ENCODE measurements at places on chromosomes 5 and 9. TPM values are rescaled to one million over a fixed set of nuclear protein-coding genes. Genes with fewer than 3 reads are reported as not detected.

- no peaks in the 10 kb centered on the region for H3K36me3 ChIP-seq
- no peak for DNase-seq
- H3K4me1 ChIP-seq: no peaks in the 10 kb centered on the region
- H3K4me3 ChIP-seq: no peak overlapping the region
- no peaks in the 10 kb centered on the region for H3K27me3 ChIP-seq
These were observed 234.4 kb upstream of the GRAMD2B start for GRCh38 chr5:126188804-126189203.

- H3K4me1 ChIP-seq: peaks cover 3% of the 10 kb centered on the region
- H3K4me3 ChIP-seq: no peak overlapping the region
- no peaks in the 10 kb centered on the region for H3K27me3 ChIP-seq
- no peak for DNase-seq
- no peak overlapping the region for H3K27ac ChIP-seq
These were observed 58.0 kb downstream of the LOX start for GRCh38 chr5:122019919-122020590.

DNA sequence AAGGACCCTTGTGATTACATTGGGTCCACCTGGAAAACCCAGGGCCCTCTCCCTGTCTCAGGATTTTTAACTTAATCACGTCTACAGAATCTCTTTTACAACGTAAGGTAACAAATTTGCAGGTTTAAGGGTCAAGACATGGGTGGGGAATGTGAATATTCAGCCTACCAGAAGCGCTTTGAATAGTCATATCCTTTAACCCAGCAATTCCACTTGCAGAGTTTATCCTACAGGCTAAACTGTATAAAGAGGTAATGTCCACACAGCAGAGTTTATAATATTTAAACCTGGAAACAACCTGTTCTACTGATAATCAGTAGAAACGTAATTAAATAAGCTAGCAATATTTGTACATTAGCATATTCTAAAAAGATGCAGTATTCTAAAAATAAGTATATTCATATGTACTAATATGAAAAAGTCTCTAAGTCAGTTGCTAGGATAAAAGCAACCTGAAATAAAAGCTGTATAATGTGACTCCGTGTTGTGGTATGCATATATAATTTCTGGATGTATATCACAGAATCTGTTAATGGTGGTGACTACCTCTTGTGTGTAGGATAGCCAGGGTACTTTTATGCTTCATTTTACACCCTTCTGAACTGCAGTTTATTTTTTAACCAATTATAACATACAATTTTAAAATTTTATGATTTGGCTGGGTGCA, 14.1 kb upstream of the NIPAL4 start:
- H3K27ac ChIP-seq: no peak overlapping the region
- no peak overlapping the region for H3K4me3 ChIP-seq
- DNase-seq: no peak
- peaks cover 5% of the 10 kb centered on the region for H3K4me1 ChIP-seq
- H3K36me3 ChIP-seq: no peaks in the 10 kb centered on the region

The ANKRD33B gene
- total RNA-seq: 5.3 TPM

DNA sequence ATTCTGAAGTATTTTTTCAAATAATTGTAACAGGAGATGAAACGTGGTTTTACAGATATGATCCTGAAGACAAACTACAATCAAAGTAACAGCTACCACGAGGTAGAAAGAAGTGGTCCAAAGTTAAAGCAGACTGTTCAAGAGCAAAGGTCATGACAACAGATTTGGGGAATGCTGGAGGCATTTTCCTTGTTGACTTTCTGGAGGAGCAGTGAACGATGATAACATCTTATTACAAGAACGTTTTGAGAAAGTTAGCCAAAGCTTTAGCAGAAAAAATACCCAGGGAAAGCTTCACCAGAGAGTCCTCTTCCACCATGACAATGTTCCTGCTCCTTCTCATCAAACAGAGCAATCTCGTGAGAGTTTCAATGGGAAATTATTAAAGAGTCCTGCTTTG, 145.4 kb upstream of the NREP start:
- H3K4me3 ChIP-seq: no peak overlapping the region
- H3K4me1 ChIP-seq: no peaks in the 10 kb centered on the region
- no peaks in the 10 kb centered on the region for H3K27me3 ChIP-seq
- H3K27ac ChIP-seq: no peak overlapping the region
- DNase-seq: no peak
- H3K36me3 ChIP-seq: no peaks in the 10 kb centered on the region

- H3K27ac ChIP-seq: no peak overlapping the region
- no peaks in the 10 kb centered on the region for H3K4me1 ChIP-seq
- no peak for DNase-seq
- no peaks in the 10 kb centered on the region for H3K36me3 ChIP-seq
These were observed 363.9 kb upstream of the MEF2C start for GRCh38 chr5:89246864-89247263.

- DNase-seq: no peak
- no peak overlapping the region for H3K27ac ChIP-seq
- H3K36me3 ChIP-seq: peaks cover 8% of the 10 kb centered on the region
- no peak overlapping the region for H3K4me3 ChIP-seq
- no peaks in the 10 kb centered on the region for H3K27me3 ChIP-seq
These were observed 37.5 kb downstream of the RBM27 start for GRCh38 chr5:146240951-146241350.

The SPTAN1 gene
- total RNA-seq: 734 TPM

DNA sequence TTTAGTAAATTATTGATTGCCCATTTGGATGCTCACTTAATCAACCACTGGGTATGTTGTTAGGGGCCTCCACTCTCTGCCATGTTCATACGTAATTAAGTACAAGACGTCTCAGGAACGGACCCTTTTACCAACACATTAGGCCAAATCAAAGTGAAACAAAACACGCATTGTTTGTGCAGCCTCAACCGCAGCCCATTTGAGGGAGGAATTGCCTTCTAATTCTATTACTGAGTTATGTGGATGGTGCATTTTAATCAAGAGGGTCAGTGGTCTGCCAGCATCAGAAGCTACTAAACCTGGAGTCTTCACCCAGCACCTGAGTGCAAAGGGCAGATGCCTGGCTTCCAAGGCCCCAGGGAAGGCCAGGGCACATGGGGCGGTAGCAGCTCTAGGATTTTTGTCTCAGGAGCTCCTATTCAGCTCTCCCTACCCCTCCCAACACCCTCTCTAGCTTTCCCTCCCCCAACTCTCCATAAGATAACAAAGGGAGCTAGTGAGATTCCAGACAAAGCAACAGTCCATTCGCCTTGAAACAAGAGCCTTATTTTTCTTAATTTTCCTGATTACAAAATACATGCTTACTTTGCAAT, 7.9 kb upstream of the MED27 start:
- no peak overlapping the region for H3K27ac ChIP-seq
- H3K27me3 ChIP-seq: peaks cover 41% of the 10 kb centered on the region
- DNase-seq: no peak
- no peaks in the 10 kb centered on the region for H3K36me3 ChIP-seq
- no peaks in the 10 kb centered on the region for H3K4me1 ChIP-seq
- no peak overlapping the region for H3K4me3 ChIP-seq

GRCh38 chr5:171867786-171868185, 82.2 kb downstream of the SMIM23 start:
- no peaks in the 10 kb centered on the region for H3K27me3 ChIP-seq
- DNase-seq: no peak
- no peak overlapping the region for H3K4me3 ChIP-seq
- no peaks in the 10 kb centered on the region for H3K4me1 ChIP-seq
- no peak overlapping the region for H3K27ac ChIP-seq

- H3K4me1 ChIP-seq: peaks cover 34% of the 10 kb centered on the region
- no peaks in the 10 kb centered on the region for H3K27me3 ChIP-seq
- peaks cover 2% of the 10 kb centered on the region for H3K36me3 ChIP-seq
- H3K4me3 ChIP-seq: no peak overlapping the region
- peak overlapping the region; percentile 72 for H3K27ac ChIP-seq
These were observed 74.2 kb downstream of the ST8SIA4 start for GRCh38 chr5:100828898-100829356.

- H3K36me3 ChIP-seq: no peaks in the 10 kb centered on the region
- DNase-seq: no peak
- H3K4me1 ChIP-seq: no peaks in the 10 kb centered on the region
- H3K27ac ChIP-seq: no peak overlapping the region
These were observed 818 bp upstream of the FREM1 start for GRCh38 chr9:14911046-14911445.

GRCh38 chr9:72147676-72148075, 1.6 kb upstream of the GDA start:
- H3K27ac ChIP-seq: no peak overlapping the region
- no peak for DNase-seq
- no peak overlapping the region for H3K4me3 ChIP-seq
- H3K27me3 ChIP-seq: peaks cover 43% of the 10 kb centered on the region
- no peaks in the 10 kb centered on the region for H3K4me1 ChIP-seq

GRCh38 chr9:15353892-15354291, 46.9 kb upstream of the TTC39B start:
- no peak for DNase-seq
- peaks cover 13% of the 10 kb centered on the region for H3K4me1 ChIP-seq
- no peak overlapping the region for H3K4me3 ChIP-seq
- H3K27me3 ChIP-seq: no peaks in the 10 kb centered on the region

GRCh38 chr5:114702136-114702535, 340.3 kb downstream of the KCNN2 start:
- no peaks in the 10 kb centered on the region for H3K27me3 ChIP-seq
- H3K4me3 ChIP-seq: no peak overlapping the region
- no peak overlapping the region for H3K27ac ChIP-seq
- no peak for DNase-seq
- H3K4me1 ChIP-seq: no peaks in the 10 kb centered on the region

The TAF11L10 gene
- total RNA-seq: not detected

The OR1Q1 gene
- 0.96 TPM for total RNA-seq

The FOXD4L5 gene
- total RNA-seq: not detected

DNA sequence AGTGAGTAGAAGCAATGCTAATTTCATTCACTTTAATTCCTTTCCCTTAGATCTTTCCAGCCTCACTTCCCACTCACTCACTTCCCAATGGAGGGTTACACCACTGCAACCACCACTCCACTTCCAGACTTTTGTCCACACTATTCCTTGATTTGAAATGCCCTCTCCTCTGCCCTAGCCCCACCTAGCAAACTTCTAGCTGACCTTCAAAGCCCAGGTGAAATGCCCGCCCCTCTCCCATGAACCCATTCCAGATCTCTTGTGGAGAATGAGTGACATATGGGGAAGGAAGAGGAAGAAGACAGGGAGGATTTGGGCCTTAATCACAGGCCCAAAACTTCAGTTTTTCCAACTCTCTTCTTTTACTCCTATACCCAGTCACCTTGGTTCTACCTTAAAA, 37.1 kb downstream of the PFDN1 start:
- no peaks in the 10 kb centered on the region for H3K27me3 ChIP-seq
- no peak for DNase-seq
- H3K4me3 ChIP-seq: no peak overlapping the region
- peak overlapping the region; percentile 62 for H3K27ac ChIP-seq
- H3K36me3 ChIP-seq: no peaks in the 10 kb centered on the region
- peaks cover 41% of the 10 kb centered on the region for H3K4me1 ChIP-seq

DNA sequence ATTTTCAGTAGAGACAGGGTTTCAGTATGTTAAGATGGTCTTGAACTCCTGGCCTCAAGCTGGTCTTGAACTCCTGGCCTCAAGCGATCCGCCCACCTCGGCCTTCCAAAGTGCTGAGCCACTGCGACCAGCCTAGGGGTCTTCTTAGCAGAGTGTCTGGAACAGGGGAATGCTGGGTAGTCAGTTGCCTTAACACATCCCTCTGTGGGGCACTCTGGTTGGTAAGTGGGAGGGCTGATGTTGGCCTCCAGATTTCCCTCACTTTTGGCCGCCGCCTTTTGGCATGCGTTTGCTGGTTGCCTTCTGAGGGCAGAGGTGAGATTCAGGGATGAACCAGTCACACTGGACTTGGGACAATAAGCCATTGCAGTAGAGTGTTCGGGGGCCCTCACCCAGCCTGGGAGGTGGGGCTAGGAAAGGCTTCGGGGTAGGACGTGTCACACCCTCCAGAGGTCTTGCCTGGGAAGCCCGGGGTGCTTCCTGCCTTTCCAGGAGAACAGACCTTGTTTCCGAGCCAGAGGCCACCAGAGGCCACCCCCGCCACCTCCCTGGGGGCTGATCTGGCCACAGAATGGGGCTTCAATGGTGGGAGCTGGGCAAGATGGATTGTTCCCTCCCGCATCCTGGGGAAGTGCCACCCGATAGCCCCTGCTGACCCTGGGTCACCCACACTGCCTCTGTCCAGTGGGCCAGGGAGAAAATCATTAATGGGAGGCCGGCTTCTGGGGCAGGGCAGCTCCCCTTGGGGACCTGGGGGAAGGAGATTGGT, 13.3 kb downstream of the FGF18 start:
- no peaks in the 10 kb centered on the region for H3K36me3 ChIP-seq
- H3K4me1 ChIP-seq: peaks cover 2% of the 10 kb centered on the region
- H3K4me3 ChIP-seq: no peak overlapping the region

DNA sequence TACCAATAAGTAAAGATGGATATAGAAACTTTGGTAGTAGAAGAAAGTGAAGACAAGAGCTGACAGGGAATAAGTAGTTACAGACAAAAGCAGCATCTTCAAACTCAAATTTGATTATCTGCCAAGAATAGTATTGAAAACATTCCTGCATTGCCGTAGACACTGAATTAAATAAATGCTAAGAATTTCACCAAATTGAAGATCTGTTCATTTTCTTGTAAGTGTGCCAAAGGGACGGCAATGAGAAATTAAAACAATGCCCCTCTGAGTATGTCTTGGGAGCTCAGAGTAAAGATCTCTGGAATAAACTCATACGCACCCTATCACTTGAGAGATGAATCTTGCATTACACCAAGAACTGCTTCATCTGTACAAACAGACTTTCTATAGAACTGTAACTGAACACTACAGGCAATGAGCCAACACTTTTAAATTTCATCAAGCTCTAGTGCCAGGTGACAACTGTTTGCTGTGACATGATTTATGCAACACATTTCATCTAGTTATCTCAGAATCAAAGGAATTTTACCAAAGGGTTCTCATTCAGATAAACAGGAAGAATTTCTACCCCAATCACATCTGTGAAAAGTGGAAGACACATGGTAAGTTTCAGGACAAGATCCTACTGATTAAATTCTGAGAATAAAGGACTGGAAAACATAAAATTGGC, 66.9 kb downstream of the RFX3 start:
- peak overlapping the region; percentile 24 for H3K27ac ChIP-seq
- H3K36me3 ChIP-seq: no peaks in the 10 kb centered on the region
- peaks cover 4% of the 10 kb centered on the region for H3K4me1 ChIP-seq
- DNase-seq: no peak
- no peaks in the 10 kb centered on the region for H3K27me3 ChIP-seq
- H3K4me3 ChIP-seq: no peak overlapping the region

The QRFP gene
- total RNA-seq: not detected

The SEMA6A gene
- total RNA-seq: 0.31 TPM

- peaks cover 3% of the 10 kb centered on the region for H3K36me3 ChIP-seq
- H3K27me3 ChIP-seq: peaks cover 28% of the 10 kb centered on the region
- H3K27ac ChIP-seq: no peak overlapping the region
- H3K4me3 ChIP-seq: no peak overlapping the region
These were observed 143.3 kb upstream of the SMARCA2 start for GRCh38 chr9:1871626-1872419.

GRCh38 chr5:160435532-160435931, 13.9 kb downstream of the PTTG1 start:
- no peak overlapping the region for H3K4me3 ChIP-seq
- H3K27ac ChIP-seq: peak overlapping the region; percentile 67
- H3K4me1 ChIP-seq: peaks cover 20% of the 10 kb centered on the region
- no peak for DNase-seq
